GM23248 (cell line): ENCODE measurements at places on chromosomes 12 and 14. TPM values are rescaled to one million over a fixed set of nuclear protein-coding genes. Genes with fewer than 3 reads are reported as not detected.

DNA sequence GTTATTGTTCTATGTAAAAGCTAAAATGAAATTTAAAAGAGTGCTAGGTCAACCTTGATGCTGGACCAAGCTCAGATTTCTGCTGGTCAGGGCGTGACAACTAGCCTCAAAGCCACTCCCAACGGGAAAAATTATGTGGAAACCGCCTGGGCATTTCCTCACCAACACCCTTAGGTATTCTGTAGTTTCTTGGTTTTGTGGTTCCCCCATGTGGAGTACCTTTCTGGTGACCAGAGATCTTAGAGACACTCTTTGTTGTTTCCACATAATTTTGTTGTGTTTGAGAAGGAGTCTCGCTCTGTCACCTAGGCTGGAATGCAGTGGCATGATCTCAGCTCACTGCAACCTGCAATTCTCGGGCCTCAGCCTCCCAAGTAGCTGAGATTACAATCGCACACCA is 119.9 kb downstream of the DENND5B start:
- no peak for DNase-seq

The SINHCAF gene
- 8.7 and 10.4 TPM in 2 replicates for total RNA-seq

GRCh38 chr12:54364413-54364812 is at the start of gene GPR84:
Gene GPR84 (minus strand): TSS chr12:54364486. CDS start chr12:54363851, 635 bp downstream.
- no peak for DNase-seq

- no peak for DNase-seq
Observed at GRCh38 chr14:59728304-59728703, 142.3 kb downstream of the RTN1 start.

The PLA2G1B gene
- not detected in 2 replicates for total RNA-seq

The LPAR5 gene
- not detected in 2 replicates for total RNA-seq
